AG09319 (cell line): ENCODE measurements at places on chromosomes 2 and 18.
A peak's percentile ranks its signal among the peaks of the same experiment; 100 is the strongest.

DNA sequence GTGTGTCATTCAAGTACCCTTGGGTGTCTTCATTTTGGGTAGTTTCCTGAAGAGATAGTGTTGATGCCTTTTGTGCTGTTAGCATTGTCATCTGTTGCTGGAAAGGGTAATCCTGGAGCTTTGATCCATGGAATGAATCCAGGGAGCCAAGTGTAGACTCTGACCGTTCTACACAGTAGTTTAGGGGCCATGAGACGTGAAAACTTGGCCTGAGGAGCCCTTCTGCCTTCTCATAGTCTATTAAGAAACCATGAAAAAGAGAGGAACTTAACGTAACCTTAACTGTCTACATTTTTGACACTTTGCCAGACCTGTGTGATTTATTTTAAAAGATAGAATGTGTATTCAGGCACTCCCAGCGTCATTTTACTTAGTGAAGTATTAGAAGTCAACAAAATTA lies 194.0 kb downstream of the BABAM2 start:
- no peak for DNase-seq

DNA sequence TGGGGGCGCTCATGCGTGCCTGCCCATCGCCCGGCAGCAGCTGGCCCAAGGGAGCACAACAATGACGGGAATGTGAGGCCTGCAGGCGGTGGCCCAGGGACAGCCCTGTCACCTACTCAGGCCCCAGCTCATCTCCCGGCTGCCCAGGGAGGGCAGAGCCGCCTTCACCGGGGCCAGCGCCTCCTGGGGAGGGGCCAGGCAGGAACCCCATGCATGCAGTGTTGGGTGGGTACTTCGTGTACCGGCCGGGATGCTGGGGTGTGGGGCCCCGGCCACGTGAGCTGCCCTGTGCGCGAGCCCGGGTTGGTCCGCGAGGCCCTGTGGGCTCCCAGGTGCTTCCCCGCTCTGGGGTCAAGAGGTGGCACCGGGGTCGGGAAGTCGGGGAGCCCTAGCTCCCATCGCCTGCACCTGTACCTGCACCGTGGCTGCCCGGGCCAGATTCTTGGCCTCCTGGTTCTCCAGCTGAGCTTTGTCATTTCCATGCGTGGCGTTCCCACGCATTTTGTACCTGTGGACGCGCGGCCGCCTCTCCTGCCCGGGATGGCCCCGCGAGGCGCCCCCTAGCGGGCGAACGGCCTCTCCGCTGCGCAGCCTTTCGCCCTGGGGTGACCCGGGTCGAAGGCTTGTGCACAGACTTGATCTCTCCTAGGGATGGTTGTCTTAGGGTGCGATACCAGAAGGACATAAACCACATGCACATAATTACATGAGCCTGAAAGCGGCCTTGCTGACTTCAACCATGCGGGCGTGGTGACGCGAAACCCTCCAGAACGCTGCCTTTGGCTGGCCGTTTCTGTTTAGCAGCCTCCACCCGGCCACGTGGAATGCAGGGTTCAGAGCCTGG lies 950 bp downstream of the KLHL30 start:
- DNase-seq, result no peak

DNA sequence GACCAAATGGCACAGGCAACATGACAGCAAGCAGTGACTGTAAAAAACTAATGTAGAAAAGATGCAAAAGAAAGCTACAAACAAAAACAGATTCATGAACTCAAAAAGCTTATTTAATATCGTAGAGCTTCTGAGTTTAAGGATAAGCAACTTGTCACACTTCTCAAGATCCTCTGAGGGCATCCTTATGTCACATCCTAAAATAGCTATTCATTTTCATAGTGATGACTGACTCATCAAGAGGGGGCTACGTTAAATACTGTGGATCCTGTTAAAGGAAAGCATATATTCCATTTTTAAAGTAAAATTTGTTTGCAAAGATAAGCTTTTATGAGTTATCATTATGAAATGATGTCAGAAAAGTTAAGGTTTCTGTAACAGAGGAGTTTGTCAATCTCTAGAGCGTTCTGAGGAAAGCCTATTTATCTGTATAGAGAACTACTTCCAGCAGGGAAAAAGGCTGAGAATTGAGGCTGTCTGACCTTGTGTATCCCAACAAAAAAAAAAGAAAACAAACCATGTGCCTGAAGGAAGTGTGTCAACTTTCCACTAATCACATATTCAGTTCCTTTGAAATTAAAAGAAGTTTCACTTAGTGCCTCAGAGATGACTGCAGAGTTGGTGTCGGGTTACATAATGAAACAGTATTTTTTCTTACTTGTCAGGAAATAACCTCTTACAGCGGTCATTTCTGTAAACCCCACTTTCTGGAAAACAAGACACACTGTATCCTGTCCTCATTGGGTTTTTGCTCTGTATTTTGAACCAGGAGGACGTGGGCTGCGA lies 115.5 kb downstream of the ESCO1 start:
- DNase-seq, result no peak

- DNase-seq, result no peak
These were observed 286.5 kb downstream of the PRKCE start for GRCh38 chr2:45937990-45938389.

DNA sequence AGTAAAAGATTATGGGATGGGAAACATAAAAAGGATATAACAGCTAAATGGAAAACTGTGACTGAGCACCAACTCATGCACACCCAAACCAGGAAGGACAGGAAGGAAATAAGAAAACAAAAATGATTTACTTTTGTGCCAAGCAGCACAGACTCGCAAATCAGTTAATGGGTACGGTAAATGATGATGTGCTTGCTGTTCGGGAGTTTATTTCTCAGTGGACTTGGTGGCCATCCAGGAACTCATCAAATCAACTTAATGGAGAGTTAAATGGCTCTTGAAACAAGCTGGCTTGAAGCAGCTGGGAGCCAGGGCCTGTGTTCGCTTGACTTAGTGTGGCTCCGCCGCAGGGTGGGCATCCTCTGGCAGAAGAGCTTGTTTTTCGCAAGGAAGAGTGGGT lies 36.2 kb downstream of the MTCL1 start:
- no peak for DNase-seq

DNA sequence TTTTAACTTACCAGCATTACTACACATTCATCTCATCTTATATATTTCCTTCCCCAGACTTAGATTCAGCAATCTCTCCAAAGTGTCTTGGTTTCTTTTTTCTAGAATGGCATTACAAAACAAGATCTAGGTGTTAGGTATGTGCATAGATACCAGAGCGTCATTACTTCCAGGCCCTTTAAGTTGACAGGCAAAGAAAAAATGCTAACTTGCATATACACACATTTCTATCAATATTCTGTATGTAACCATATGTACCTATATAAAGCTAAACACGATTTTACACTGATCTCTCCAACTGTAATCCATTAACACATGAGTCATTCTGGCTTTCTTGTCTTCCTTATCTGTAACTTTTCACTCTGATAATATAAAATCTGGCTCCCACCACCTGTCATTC lies 503.8 kb upstream of the NRXN1 start:
- no peak for DNase-seq

DNA sequence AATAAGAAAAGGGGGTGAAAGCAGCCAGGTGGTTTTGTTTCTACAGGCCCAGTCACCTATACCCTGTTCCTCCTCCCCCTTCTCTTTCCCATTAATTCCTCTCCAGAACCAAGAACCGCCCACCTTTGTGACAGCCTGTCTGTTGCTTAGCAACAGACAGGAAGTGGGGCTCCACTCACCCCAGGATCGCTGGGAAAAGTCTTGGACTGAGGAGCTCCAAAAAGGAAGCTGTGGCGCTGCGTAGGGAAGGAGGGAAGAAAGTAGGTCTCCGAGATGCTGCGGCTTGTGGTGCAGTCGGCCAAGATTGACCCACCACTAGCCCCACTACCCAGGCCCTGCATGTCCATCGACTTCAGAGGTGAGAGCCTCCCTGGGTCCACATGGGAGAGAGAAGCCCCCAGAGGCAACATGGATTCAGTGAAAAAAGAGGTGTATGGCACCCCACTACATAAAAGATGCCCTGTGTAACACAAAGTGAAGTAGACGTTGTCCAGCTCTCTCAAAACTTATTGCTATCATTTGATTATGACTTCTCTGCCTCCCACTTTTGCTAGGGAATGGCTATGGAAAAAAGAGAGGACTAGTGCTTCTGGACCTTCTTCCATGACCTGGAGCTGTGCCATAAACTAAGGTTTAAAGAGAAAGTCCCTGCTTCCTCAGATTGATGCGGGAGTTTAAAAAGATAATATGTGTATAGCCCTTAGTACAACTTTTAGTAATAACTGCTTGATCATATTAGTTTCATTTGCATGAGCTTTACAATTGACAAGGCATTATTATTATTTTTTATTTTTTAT lies at the start of gene FER1L5:
FER1L5 (plus strand) TSS at position 201 of the 797 bp plus-strand sequence; CDS start at position 274, 73 bp downstream.
- DNase-seq, result no peak

DNA sequence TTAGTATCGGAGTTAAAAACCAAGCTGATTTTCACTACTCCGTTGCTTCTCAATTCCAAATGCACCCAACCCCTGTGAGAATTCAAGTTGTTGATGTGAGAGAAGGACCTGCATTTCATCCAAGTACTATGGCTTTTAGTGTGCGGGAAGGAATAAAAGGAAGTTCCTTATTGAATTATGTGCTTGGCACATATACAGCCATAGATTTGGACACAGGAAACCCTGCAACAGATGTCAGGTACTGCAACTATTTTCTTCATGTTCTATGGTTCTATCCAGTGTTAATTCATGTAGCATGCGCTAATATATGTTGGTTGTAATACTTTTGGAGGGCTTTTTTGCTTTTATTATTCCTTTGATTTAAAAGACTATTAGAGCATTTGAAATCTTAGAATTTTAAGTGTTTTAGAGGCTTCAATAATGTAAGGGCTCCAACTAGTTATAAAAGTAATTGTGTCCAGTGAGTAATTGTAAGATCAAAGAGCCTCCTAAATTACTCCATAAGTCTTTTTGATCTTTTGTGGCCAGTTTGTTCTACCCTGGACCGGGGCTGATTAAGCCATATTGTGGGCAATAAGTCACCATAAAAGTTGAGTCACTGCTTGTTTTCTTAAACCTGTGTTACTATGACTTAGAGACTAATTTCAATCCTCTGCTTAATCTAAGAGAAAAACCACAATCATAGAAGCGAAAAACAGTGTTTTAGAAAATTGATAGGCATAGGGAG lies 22.9 kb downstream of the DSG4 start:
- no peak for DNase-seq

DNA sequence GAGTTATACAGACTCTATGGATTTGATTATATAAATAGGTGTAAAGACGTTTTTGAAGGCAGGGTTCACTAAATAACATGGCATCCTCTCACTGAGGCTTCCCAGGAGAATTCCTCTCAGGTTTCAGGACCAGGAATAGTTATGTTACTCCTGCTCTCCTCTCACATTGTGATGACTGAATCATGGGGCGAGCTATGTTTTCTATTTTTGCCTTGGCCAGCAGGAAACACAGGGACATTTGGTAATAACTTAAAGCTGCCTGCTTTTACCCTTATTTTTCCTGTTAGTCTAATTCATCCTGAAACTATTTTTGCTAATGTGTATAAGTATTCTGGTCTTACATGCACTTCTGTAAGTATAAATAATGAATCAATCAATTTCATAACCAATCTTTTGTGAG lies 115.3 kb upstream of the ITGB6 start:
- no peak for DNase-seq

DNA sequence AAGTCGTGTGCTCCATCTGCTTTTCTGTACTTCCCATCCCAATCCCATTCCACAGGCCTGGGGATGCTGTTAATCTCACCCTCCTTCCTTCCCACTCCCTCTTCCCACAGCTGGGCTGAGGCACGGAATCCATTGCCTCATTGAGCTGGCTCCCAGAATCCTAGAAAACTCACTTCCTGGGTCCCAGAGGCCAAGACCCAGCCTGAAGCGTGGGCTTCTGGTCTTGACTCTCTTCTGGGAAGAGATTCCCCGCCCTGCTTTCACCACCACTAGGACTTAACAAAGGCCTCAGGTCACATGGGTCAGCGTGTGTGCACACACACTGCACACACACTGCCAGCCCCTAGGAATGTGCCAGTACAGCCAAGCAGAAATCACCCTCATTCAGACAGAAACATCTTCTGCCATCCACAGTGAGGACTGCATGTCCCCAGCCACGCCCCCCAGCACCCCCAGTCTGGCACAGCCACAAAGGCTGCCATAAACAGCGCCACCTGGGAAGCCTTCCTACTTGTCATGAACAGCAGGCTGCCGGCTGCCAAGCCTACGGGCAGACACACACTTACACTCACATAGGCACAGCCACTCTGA lies 165.8 kb downstream of the TNS1 start:
- DNase-seq, result peak; percentile 52

DNA sequence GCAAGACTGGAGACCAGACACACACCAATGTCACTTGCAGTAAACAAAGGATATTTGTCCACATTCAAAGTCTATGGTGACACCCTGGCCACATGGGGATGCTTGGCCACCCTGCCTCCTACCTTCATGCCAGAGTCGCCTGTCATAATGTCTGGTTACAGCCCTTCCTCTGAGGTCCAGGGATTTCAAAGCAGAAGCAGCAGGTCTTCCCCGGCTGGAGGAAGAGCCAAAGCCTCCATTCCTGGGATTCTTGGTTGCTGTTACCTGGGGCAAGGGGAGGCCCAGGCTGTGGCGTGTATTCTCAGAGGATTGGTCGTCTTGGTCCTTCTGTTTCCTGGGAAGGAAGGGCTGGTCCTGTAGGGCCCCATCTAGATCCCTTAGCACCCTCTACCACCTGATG lies 2.3 kb upstream of the ALPP start:
- DNase-seq, result no peak

GRCh38 chr18:5972298-5972697 lies 77.0 kb upstream of the TMEM200C start:
- DNase-seq, result no peak

GRCh38 chr18:42784632-42785031 lies 330.9 kb downstream of the RIT2 start:
- no peak for DNase-seq

DNA sequence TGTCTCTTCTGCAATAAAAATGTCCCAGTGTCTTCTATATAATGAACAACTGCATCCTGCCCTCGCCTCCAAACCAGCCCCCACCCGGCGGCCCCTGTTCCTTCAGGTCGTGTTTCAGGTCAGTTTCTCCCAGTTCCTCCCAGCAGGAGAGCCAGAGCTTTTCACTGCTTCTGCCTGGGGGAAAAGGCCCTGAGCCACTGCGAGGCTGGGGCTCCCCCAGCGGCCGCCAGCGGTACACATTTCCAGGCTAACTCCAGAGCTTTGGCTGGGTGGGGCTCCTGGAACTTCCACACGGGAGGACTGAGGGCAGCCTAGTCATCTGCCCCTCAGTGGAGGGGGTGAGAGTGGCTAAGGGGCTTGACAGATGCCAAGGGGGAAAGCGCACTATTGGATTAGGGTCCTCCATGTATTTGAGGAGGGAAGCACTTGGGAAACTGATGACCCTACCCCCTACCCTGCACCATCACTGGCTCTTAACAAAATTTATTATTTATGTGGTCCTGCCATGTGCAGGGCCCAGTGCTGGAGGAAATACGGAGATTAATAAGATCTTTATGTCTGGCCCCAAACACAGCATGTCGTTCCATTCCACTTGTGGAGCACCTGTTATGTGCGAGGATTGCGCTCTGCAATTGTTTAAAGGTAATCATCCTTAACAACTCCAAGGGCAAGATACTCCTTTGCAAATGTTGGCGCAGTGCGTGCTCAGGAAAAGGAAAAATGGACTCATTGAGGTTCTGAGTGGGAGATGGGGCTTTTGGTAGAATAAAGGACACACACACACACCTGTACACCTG lies 17.3 kb upstream of the CYS1 start:
- no peak for DNase-seq
